ENCODE measurements at places on chromosomes 2 and 18.

DNA sequence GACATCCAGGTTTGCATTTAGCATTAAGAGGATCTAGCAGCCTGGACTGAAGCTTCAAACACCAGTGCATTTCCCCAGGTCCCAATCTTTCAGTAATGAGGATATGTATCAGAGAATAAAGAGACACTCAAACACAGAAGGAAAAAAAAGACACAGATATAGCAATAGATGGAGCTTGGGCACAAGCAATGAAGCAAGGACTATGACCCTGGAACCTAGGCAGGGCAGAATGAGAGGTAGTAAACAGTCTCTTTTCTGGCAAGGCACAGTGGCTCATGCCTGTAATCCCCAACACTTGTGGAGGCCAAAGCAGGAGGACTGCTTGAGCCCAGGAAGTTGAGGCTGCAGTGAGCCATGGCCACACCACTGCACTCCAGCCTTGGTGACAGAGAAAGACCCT is 80.7 kb upstream of the HNRNPA3 start:
- DNase-seq, result no peak

- DNase-seq, result no peak
Observed at GRCh38 chr2:185522472-185522871, 216.1 kb upstream of the FSIP2 start.

GRCh38 chr2:58794103-58794502 is 553.0 kb upstream of the FANCL start:
- DNase-seq, result no peak

- no peak for DNase-seq
Observed at GRCh38 chr2:132849118-132849517, 179.1 kb upstream of the LYPD1 start.

- DNase-seq, result no peak
Observed at GRCh38 chr2:226578879-226579278, 220.7 kb downstream of the IRS1 start.

DNA sequence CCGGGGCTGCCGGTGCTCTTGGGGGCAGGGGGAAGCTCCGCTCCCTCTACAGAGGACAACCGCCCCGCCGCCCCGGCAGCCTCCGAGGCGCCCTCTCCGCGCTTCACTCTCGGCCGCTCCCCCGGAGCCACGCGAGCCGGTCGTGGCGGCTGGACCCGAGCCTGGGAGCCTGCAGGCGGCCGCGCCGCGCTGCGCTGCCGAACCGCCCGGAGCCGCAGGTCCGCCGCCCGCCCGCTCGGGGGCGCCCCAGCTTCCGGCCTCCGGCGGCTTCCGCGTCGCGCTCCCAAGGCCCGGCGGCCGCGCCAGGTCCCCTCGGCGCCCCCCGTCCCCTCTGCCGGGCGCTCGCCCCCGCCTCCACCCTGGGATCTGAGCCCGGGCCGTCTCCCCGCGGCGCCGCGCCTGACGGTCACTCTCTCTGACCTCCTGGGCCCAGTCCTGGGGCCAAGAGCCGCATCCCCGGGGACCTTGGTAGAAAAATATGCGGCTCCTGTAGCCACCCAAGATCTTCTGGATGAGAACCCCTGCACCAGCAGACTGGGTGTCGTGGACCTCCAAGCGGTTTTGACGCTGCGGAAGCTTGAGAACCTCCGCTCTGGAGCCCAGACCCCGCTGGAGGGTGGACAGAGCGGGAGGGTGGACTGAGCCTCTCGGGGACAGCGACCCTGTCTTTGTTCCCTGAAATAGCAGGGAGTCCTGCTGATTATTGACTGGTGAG is 44.3 kb downstream of the SERTAD2 start:
- peak; percentile 47 for DNase-seq

GRCh38 chr2:105761931-105762515 is 17.3 kb downstream of the NCK2 start:
- no peak for DNase-seq

All from activated T-cell treated with anti-CD3 and anti-CD28 coated beads for 24 hours (primary cell).